Activated T-cell treated with anti-CD3 and anti-CD28 coated beads, Interleukin-2, amount 50 U/mL, for 24 hours (primary cell): ENCODE measurements at places on chromosomes 2 and 18.

DNA sequence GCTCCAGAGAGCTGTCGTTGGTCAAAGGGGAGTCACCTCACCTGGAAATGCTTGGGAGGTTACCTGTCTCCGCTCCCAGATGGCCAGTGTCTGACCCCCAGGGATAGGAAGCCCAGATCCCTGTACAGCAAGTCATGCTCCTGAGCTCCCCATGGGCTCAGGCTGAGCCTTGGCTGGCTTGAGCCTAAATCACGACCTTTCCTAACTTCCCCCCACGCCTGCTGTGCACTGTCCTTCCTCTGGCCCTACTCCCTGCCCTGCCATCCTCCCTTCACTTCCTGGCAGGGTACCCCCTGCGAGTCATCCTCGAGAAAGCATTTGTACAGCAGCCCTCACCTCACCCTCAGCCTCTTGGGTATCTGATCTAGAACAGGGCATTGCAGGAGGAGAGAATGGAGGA is 9.2 kb upstream of the HDAC4 start:
- no peak for DNase-seq

DNA sequence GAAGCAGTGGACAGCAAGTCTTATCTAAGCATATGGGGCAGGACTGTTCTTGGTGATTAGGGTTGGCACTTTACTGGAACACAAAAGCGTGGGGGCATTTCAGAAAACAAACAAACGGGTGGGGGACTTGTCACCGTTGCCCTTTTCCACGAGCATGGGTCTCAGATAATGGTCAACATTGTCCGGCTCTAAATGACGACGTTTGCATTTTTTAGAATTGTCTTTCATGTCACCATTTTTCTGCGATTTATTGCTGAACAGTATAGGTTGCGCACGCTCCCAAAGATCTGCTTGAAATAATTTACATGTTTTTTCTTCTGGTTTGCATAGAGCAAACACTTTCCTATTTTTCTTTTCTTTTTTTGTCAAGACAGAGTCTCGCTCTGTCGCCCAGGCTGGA is 46.6 kb upstream of the TBC1D8 start:
- no peak for DNase-seq

- no peak for DNase-seq
Measured at GRCh38 chr2:189683348-189683747, 8.9 kb downstream of the ANKAR start.

DNA sequence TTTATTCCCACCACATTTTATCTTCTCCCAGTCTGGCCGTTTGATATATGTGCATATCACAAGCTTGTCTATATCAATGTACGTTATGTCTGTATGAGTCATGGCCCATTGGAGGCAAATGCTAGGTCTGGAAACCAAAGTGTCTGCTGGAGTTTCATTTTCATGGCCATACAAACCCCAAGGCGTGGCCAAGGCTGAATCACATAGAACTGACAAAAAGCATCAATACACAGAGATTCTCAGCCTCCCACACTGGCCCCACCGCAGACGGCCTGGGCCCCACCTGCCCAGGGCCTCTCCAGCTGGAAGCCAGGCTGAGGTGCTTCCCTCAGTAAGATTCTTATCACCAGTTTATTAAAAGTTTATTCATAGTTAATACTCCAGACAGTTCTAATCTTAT is 40.5 kb upstream of the SALL3 start:
- DNase-seq: no peak

DNA sequence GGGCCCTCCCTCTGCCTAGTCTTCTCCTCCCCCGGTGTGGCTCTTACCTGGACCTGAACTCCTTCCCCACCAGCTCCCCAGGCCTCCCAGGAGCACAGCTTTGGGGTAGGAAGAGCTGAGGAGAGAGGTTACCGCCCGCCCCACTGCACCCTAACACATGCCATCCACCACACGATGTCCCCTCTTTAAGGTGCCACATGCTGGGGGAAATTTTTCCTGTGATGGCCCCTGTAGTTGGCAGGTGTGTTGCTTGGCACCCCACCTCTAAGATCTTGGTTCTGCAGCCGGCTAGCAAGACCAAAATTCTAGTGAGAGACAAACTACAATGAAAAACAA is 6.9 kb upstream of the TEX261 start:
- DNase-seq: no peak

- DNase-seq: no peak
Measured at GRCh38 chr2:229257985-229258384, 13.1 kb downstream of the PID1 start.

DNA sequence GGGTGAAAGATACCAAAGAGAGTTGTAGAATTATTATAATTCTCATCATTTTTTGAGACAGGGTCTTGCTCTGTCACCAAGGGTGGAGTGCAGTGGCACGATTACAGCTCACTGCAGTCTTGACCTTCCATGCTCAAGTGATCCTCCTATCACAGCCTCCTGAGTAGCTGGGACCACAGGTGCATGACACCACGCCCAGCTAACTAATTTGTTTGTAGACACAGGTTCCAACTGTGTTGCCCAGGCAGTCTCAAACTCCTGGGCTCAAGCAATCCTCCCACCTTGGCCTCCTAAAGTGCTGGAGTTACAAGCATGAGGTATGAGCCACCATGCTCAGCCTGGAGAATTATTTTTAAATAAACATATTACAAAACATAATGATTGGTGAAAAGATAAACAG is 92.8 kb upstream of the MSH6 start:
- DNase-seq: no peak

DNA sequence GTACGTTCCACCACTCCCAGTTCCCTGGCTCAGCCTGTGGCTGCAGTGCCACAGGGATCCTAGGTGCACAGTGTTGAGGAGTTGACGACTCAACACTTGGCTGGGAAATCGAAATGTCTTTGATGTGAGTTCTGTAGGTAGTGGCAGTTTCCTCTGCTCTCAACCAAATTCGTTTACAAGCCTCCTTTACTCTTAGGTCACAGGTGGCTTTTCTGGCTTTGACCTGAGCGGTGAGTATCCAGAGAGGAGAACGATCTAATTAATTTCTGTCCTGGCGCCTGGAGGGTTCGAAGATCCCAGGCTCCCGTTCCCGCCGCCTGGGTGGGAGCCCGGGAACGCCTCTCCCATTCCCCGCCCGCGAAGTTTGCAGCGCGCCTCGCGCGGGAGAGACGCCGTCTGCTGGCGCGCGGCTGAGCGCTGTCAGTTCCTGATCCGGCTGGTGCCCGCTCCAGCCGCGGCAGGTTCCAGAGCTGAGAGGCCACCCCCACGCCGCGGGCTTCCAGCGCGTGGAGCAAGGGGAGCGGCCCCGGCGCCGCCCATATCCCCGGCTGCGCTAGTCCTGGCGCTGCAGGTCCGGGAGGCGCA is at the start of gene LAMA3:
LAMA3 (plus strand) TSS at position 423 of the 585 bp plus-strand sequence. CDS start 231 bp downstream, outside the sequence.
- DNase-seq: peak; percentile 67

DNA sequence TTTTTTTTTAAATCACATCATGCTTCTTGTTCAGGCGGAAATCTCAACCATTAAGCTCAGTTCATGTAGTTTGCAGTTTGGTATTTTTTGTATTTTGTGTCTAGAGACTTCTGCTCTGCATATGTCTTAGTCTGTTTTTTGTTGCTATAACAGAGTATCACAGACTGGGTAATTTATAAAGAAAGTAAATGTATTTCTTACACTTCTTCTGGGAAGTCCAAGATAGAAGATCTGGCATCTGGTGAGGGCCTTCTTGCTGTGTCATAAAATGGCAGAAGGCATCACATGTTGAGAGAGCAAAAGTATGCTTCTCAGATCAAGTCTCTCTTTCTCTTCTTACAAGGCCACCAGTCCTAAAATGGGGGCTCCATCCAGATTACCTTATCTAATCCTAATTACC is 208.2 kb downstream of the CTNNA2 start:
- no peak for DNase-seq

DNA sequence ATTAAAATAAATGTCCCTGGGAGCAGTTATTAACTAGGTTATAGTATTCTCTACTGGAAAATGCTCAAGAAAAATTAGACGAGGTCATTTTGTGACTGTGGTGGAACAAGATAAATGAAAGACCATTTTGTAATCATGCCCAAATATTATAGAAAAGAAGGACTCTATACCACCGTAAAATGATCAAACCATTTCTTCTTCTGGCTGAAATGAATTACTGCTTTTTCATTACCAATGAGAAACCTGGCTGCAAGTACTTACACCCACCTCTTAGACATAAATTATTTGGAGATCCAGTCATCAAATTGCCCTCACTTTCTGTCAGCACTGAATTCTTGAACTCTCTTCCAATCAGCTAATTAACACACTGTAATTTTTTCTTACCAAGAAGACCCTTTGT is 74.2 kb upstream of the FSIP2 start:
- DNase-seq: no peak

GRCh38 chr2:19000776-19001175 is 357.6 kb downstream of the OSR1 start:
- DNase-seq: no peak

GRCh38 chr18:58682429-58683069 is 11.3 kb downstream of the MALT1 start:
- DNase-seq: no peak

- no peak for DNase-seq
Measured at GRCh38 chr2:187642498-187642897, 88.3 kb upstream of the TFPI start.

GRCh38 chr2:134193006-134193405 is 60.9 kb upstream of the MGAT5 start:
- DNase-seq: no peak

DNA sequence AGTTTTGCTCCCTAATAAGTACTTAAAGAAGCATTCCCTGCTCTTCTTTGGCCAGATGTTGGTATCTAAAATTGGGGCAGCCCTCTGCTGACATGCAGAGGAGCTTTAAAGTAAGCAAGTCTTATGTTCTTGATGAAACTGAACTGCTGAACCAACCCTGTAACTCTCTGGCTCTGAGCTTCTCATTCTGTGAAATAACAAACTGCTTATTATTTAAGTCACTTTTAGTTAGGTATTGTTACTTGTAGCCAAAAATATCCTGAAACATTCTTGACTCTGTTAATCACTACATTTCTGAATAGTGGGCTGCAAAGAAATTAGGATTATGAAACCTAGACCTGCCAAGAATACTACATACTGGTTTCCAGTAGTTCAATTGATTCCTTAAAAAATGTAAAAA is 15.5 kb downstream of the PPP3R1 start:
- no peak for DNase-seq

- DNase-seq: no peak
Measured at GRCh38 chr2:134479696-134480330, 225.9 kb downstream of the MGAT5 start.

DNA sequence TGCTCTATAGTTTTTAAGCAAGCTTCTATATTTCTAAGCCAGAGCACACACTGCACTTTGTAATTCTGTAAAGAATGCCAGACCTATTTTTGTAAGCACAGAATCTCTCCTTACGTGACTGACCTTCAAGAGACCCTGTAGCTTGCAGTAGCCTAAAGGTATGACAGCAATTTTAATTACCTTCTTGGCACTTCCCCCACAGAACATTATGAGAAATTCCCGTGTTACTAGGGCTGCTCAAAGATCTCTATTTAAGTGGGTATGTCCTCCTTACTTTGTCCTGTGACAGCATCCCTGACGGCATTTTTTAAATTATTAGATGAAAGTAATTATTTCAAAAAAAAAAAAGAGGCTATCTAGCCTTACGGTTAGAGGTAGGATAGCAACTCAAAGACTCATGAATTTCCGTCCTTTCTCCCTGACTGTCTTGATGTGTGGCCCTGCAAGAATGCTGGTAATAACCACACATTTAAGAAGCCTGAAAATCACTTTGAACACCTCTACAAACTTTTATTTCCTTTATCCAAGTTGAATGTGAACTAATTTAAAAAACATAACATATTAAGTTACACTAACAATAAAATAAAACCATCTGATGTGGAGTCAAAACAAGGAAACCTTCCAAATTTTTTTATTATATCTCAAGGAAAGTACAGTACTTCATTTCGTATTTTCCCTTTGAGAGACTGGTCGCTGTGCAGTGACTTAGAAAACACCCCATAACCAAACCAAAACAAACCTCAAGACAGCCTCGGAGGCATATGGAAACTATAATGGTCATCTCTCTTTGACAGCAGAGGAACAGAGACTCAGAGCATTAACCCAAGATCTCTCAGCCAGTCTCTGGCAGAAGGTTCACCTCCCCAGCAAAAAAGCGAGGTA is 54.9 kb downstream of the THUMPD2 start:
- no peak for DNase-seq

GRCh38 chr18:76662626-76663025 is 159.7 kb upstream of the ZNF236 start:
- DNase-seq: no peak

DNA sequence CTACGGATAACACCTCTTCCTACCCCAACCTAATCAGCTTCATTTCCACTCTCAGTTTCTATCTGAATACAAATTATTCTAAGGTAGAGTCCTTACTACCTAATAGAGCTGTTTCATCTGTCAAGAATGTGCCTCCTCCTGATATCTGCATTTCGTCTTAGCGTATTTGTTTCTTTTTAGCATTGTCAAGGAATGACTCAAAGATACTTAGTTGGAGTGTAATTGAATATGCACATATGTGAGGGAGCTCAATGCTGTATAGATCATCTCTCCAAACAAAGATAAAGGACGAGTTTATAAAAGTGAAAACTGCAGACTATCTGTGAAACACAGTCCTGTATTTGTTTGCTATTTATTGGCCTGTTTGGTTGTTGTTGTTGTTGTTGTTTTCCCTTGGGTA is 2059.4 kb upstream of the CELF4 start:
- no peak for DNase-seq

DNA sequence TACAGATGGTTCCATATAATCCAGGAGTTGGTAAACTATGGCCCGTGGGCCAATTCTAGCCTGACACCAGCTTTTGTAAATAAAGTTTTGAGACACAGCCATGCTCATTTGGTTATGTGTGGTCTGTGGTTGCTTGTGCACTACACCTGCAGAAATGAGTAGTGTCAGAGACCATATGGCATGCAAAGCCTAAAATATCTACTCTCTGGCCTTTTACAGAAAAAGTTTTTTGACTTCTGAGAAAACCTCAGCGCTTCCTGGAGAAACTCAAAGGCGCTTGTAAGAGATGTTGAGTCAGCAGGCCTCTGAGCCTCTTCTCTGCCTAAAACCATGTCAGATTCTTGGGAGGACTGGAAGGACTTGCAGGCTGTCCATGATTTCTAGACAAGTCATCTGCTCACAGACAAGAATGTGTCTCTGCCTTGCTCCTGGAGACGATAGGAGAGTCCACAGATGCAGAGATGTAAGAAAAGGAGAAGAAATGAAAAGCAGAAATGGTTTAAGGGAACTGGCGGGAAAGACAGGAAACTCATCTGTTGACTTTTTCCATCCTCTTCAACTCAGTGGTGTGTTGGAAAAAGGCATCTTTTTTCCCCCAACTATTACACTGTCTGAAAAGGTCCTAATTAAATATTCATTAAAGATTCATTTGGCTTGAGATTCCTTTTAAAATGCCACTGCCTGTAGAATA is 5.2 kb downstream of the TTC39C start:
- DNase-seq: peak; percentile 51

- no peak for DNase-seq
Measured at GRCh38 chr2:144376460-144376859, 143.5 kb downstream of the ZEB2 start.

- DNase-seq: no peak
Measured at GRCh38 chr18:33317640-33318039, 122.9 kb downstream of the CCDC178 start.

DNA sequence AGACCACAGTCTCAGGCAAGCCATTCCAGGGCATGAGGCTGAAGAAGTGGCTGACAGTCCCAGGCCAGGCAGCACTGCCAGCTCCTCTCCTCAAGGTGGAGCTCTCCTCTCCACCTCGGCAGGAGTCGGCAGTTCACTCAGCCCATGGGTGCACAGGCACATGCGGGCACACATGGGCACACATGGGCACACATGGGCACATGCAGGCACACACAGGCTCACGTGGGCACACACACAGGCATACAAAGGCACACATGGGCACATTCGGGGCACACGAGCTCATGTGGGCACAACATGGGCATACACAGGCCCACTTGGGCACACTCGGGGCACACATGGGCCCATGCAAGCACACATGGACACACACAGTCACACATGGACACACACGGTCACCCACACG is 65.3 kb upstream of the TAF1B start:
- DNase-seq: no peak
